ENCODE measurements at places on chromosomes 13 and 19. TPM values are rescaled to one million over a fixed set of nuclear protein-coding genes. Genes with fewer than 3 reads are reported as not detected.

OR7G2 gene
- not detected for polyA plus RNA-seq

ZNF260 gene
- 17.7 TPM for polyA plus RNA-seq

TPTE2 gene
- polyA plus RNA-seq = not detected

C19orf38 gene
- not detected for polyA plus RNA-seq

BCAM gene
- polyA plus RNA-seq = not detected

CACNA1A gene
- polyA plus RNA-seq = 119 TPM

CHST8 gene
- 0.78 TPM for polyA plus RNA-seq

NKG7 gene
- not detected for polyA plus RNA-seq

SIGLEC14 gene
- polyA plus RNA-seq = not detected
